ENCODE measurements at places on chromosomes 12 and 14.

GRCh38 chr12:72471806-72472205 lies 199.6 kb downstream of the TRHDE start:
- DNase-seq: no peak

DNA sequence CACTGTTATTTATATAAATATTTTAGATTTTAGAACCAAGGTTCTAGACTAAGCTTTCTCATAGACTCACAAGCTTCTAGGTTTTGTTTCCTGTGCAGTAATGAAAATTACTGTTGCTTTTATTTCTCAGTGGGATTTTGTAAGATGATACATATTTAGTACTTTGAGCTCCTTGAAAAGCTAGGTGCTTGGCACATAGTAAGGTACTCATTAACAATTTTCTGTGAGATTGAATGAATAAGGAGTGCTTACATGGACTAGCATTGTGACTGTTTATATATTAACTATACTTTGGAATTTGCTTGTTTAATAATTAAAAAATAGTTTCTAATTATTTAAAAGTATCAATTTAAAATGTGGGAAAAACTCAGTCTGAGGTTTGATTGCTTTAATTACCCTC lies 85.7 kb downstream of the MIA2 start:
- DNase-seq: no peak

DNA sequence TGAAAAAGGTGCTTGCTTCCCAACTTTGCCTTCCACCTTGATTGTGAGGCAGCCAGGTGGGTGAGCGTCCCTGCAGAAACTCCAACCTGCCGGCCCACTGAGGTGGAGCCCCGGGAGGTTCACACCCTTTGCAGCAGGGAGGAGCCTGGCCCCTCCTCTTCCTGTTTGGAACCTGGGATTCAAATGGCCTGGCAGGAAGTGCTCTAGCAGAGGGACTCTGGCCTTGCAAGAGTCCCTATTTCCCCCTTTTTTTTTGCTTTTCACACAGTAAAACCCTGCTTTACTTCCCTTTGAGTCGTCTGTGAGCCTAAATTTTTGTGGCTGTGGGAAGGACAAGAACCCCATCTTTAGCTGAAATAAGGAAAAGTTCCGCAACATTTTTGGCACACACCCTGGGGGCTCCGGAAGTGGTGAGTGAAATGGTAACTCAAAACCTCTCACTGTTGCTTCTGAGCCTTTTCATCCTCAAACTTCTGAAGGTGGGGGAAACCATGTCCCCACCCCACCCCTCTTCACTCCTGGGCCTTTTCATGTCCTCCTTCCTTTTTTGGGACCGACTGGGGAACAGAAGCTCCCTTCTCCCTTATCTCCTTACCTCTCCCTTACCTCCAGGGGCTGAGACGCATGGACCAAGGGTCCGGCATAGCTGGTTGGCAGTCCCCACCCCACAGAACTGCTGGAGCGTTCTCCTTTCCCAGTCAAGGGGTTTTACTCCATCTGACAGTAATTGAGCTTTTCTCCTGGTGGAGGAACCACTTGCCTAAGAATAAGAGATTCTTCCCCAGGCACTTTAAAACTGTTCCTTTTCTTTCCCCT lies 102.0 kb downstream of the KCNMB4 start:
- no peak for DNase-seq

- DNase-seq: no peak
These were observed 13.2 kb downstream of the SLC2A14 start for GRCh38 chr12:7859552-7859951.

DNA sequence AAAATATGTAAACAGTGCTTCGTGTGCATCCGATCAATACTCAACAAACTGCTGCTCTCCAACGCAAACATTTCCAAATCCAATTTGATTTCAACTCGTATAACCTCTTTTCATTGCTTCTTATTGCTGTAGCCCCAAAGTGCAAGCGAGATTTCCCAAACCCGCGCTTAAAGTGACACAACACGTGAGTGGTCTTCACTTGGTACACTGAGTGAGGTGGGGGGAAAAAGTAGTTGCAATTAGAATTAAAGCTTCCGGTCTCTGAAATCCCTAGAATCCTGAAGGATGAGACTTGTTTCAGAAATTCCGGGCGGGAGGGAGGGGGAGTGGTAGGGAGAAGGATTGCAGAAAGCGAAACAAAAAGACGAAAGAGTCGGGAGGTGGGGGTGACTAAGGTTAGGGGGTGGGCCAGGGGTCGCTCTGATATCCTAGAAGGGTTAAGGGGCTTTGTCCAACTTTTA lies 387.5 kb downstream of the BCAT1 start:
- no peak for DNase-seq

GRCh38 chr12:52019113-52019770 lies 12.5 kb downstream of the TAMALIN start:
- DNase-seq: no peak

DNA sequence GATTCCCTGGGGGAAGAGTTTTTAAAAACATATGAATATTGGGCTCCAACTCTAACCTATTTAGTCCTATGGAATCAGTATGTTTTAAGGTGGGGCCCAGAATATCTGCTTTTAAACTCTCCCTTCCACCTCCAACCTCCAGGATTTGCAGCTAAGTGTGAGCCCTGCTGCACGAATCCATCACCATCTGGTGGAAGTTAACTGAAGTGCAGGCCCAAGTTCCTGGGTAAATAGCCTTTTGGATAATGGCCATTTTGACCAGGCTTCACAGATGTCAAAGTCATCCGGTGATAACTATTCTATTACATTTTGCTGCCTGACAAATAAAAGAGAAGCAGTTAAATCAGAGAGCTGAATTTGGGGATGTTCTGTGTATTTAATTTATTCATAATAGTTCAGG lies 58.1 kb upstream of the RMST start:
- peak; percentile 34 for DNase-seq

GRCh38 chr12:113528606-113529293 lies 57.1 kb upstream of the LHX5 start:
- no peak for DNase-seq

GRCh38 chr12:6954316-6955107 lies 3.4 kb downstream of the PTPN6 start:
- no peak for DNase-seq

GRCh38 chr14:105853089-105853906 lies 326.9 kb downstream of the TMEM121 start:
- no peak for DNase-seq

GRCh38 chr12:69688471-69689427 lies 10.4 kb downstream of the BEST3 start:
- DNase-seq: no peak

GRCh38 chr12:51442324-51442723 lies 17.7 kb downstream of the SLC4A8 start:
- no peak for DNase-seq

DNA sequence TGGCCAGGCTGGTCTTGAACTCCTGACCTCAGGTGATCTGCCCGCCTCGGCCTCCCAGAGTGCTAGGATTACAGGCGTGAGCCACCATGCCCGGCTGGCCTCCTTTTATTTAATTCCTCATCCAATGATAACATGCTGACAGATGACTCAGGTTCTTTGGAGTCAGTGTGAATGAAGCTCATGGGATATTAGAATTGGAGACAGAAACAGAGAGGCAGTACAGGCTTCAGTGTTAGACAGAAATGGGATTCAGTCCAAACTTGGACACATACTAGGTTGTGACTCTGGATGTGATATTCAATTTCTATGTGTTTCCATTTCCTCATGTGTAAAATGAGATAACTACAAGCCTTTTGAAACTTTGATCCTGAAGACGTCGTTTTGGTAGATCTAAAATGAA lies 47.3 kb downstream of the PDE3A start:
- no peak for DNase-seq
